ENCODE measurements at places on chromosomes 1 and 21.

- DNase-seq: no peak
Measured at GRCh38 chr21:46351476-46352163, 27.7 kb downstream of the PCNT start.

DNA sequence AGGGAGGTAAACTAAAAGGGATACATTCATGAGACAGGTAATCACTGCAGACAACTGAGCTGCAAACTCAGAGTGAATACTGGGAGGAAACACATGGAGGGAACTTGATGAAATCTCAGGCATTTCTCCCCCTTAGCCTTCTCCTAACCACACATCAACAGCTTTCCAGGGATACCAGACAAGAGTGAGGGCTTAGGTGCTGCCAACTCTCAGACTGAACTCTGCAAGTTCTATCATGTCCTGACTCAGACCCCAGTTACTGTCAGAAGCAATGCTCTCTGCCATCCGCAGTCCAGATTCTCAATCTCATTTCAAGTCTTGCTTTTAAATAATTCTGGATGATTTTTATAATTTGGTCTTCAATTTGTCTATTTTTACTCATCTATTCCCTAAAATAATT is 267.3 kb downstream of the LTN1 start:
- DNase-seq: no peak

GRCh38 chr21:45299864-45300785 is 12.4 kb upstream of the POFUT2 start:
- no peak for DNase-seq

- DNase-seq: no peak
Measured at GRCh38 chr1:65510961-65511360, 90.5 kb downstream of the LEPR start.

DNA sequence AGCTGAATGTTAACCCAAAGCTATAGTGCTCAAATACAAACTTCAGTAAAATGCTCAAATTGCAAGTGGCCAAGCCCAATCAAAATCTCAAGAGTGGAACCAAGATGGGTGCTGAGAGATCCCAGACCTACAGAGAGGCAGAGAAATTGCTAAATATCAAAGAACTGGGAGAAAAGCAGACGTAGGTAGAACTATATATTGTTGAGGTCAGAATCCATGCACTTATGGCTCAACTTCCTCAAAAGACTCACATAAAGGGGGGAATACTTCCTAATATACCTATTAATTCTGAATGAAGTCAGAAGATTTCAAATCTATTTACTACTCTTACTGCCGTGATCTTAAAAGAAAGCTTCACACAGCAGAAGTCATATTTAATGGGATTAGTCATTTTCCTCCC is 65.2 kb downstream of the PUM1 start:
- no peak for DNase-seq
